MM.1S (cell line): ENCODE measurements at places on chromosomes 1 and 21.

DNA sequence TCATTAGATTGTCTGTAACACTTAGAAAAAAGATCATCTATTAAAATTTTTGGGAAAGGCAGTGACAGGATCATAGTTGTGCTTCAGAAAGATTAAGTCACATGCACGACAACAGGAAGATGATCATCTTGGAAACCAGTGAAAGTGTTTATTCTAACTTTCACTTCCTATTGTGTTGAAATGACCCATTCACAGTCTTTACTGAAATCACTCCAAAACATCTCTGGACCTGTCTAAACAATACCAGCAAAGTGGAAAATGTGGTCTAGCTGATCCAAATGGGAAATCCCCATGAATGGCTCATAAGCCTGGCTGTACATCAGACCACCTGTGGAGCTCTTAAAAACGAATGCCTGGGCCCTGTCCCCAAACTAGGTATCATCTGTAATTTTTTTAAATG, 111.1 kb upstream of the ETV3 start:
- no peak for DNase-seq

- no peak for DNase-seq
These were observed 75.4 kb downstream of the RGS2 start for GRCh38 chr1:192884241-192884640.

GRCh38 chr1:82386365-82387011, 585.8 kb downstream of the ADGRL2 start:
- no peak for DNase-seq

GRCh38 chr1:21852282-21853130, 40.4 kb downstream of the LDLRAD2 start:
- no peak for DNase-seq

DNA sequence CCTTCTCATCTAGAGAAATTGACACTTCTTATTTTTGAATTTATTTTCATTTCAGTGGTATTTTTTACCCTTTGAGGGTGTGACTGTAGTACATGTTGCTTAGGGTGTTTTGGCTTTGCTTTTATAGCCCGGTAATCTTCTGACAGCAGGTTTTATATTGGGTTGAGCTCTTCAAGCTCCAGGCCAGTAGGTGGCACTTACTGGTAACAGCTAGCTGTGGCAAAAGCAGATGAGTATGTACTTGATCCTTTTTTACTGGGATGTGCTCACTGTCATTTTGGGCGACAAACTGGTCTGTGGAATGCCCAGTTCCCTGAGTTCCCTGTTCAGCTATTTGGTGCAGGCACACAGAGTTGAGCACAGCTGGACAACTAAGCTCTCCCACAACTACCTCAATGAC, 916.2 kb upstream of the B3GALT2 start:
- no peak for DNase-seq

DNA sequence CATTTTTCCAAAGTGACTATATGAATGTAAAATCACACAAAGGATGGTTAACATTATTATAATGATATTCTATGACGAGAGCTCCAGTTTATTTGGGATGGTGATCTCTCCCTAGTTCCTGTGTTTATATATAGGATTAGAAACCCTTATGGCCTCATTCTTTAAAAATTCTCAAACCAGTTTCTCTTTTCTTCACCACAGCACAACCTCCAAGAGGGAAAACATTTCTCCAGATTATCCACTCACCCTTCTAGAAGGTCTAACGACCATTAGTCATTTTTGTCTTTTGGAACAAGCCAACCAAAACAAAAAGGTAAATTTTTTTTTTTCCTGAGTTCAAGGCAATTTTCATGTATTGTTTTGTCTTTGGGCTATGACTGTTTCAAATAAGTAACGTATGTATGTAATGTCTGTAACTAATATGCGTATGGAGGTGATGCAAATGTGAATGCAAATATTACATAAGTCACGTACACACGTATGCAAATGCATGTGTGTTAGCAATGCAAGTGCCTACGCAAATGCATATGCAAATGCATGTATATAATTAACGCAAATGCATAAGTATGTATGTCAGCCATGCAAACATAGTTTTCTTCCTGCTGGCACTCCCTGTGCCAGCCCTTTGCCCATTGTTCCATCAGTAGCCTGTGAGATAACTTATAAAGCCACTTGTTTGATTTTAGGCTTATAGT, 72.5 kb upstream of the MORC3 start:
- DNase-seq = no peak

- no peak for DNase-seq
These were observed 14.1 kb downstream of the PEA15 start for GRCh38 chr1:160219062-160219929.

DNA sequence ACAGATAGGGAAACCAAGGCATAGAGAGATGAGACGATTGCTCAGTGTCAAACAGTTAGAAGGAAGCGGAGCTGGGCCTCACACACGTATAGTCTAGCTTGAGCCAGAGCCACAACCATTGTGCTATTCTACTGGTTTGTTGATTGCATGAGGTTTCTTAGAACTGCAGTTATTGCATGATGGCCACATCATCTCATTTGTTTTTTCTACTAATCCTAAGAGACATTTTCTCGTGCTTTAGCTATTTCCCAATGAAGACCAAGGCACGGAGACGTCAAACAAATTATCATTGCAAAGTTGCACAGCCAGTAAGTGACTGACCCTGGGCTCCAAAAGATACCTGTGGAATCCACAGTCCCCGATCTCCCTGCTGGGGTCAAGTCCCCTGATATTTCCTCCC, 25.1 kb upstream of the ZNF362 start:
- DNase-seq = no peak

DNA sequence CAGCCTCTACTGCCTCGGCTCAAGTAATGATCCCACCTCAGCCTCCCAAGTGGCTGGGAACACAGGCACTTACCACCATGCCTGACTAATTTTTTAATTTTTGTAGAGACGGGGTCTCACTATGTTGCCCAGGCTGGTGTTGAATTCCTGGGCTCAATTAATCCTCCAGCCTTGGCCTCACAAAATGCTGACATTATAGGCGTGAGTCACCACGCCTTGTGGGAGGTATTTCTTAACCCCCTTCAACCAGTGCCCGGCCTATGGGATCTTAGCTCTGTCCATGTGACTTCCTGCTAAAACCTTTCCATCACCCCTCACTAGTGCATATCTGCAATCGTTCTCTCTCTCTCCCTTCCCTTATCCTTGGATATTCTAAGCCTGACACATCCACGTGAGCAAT, 86.4 kb downstream of the FOXD2 start:
- DNase-seq = no peak

DNA sequence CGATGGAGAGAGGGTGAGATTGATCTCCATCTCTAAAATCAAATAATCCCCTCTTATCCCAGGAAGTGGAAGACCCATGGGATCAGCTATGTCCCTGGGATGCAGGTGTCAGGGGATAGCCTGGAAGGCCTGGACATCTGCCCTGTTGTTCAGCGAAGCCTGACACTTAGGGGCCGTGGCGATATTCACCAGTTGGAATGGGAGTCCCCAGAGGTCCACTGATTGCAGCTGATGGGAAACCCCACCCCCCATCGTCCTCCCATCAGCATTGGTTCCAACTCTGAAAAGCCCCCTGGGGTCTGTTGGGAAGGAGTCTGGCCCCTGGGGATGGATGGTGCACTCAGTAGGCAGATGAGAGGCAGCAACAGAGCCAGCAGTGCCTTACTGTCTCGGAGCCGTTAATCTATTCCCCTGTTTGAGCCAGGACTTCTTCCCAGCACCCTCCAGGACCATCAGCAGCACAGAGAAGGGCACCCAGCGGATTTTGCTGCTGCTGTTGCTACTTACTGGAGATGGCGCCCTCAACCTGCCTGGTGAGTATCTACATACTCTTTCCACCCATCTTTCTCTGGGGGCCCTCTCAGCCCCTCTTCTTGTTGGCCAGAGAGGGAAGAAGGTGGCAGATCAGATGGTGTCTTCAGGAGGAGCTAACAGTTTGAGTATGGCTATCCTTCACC, 13.4 kb downstream of the CATSPER4 start:
- DNase-seq = no peak

DNA sequence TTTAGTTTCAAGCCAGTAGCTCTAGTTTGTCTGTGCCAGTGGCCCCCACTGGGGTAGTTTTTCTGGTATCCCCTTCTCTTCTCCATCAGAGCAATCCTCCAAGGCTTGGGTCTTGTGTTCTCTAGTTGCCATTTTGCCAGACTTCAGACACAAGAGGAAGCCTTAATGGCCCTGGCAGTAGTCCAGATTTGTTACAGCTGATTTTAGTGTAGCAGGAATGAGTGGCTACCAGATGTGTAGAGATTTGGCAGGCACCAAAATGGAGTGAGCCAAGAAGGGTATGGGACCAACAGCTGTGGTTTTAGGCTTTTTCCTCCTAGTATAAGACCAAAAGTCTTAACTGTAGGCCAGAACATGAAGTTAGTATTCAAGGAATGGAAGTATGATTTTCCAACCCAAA, 56.8 kb downstream of the ACP6 start:
- DNase-seq = no peak

DNA sequence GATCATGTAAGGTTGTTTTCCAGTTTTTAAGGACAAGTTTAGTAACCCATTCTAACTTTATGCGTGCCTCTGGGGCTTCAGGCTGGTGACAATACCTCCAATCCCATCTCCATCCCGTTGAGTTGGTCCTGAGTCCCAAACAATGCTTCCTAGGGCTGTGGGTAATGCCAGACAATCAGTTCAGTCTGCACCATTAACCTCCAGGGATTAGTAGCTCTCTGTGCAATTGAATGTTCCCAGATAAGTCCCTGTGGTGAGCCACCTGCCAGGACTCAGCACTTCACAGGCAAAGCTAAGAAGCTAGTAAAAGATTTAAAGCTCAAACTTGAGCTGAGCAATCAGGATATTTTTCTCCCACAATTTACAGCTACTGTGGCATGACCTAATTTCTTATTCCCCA, 462.2 kb upstream of the PTBP2 start:
- no peak for DNase-seq

DNA sequence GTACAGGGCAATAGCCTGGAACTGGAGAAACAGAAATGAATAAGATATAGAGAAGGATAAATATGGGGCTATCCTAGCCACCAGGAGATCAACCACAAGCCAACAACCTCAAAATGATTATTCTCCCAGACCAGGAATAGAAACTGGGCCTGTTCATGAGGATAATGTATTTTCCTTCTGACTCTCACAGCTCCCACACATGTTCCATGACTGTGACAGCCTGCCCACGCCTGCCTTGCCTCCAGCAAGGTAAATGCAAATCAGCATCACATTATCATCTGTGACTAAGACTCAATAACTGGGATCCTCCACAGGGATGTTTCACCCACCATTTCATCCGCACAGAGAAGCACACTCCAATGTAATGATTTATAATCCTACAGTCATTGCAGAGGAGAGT, 3.3 kb downstream of the ENSA start:
- no peak for DNase-seq

DNA sequence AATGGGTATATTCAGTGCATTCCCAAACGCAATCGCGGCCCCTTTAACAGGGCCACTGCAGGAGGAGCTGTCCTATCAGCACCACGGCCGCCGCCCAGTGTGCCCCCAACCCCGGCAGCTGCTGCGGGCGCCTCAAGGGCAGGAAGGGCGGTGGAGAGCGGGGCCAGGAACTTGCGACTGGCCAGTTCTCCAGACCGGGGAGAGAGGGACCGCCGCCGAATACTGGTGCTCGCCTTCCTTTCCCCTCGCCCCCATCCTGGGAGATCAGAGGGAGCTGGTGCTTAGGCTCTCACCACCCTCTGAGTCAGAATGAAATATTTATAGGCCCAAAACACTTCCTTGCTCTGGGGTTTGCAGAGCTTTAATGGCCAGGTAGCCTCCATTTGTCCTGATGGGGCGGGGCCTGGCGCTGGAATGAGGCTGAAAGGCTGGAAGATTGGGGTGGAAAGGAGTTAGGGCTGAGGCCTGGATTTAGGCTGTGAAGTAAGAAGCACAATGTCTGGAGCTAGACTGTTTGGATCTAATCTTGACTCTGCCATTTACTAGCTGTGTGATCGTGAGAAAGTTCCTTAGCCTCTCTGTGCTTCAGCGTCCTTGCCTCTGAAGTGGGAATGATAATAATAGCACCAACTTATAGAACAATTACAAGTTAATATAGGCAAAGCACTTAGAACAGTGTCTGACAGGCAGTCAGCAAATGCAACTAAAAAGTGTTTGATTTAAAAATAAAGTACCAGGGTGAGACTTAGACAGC, 75.5 kb downstream of the NAV1 start:
- no peak for DNase-seq

- DNase-seq = no peak
These were observed 11.5 kb downstream of the SCCPDH start for GRCh38 chr1:246735735-246736134.

DNA sequence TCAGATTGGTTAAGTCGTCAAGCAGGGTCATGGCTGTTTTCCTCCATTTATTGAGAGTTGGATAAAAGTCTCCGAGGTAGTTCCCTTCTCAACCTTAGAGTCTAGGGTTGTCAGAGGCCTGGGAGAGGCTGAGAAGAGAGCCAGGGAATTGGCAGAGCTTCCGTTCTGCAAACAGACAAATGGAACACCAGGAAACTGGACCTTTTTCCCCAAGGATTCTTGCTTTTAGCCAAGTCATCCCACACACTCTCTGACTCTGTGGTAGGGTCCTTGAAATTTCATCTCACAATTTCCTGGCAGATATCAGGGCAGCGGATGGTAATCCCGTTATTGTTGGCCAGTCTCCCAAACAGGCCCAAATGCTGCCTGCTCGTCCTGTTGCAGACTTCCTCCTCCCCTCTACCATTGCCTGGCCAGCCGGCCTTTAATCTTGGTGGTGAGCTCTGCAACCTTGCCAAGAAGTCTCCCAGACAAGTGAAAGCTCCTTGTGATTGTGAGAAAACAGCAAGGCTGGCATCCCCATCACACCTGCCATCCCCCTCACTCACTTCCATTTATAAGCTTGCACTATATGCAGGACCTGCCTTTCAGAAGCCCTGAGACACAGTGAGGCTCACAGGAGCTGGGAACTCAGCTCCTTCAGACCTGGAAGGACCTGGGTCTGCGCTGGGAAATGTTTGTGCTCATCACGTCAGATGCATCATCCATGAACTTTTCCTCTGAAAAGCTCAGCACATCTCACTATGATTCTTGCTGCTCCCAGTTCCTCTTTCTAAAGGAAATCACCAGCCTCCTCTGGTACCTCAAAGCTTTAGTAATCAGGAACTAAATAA, 13.7 kb upstream of the SRP9 start:
- DNase-seq = no peak

GRCh38 chr1:22428672-22429071, 23.0 kb upstream of the ZBTB40 start:
- peak; percentile 69 for DNase-seq
